Fibroblast of the aortic adventitia (primary cell): ENCODE measurements at places on chromosomes 2 and 18.
A peak's percentile ranks its signal among the peaks of the same experiment; 100 is the strongest.

- DNase-seq, result no peak
Measured at GRCh38 chr2:44655401-44655864, 286.1 kb upstream of the SIX3 start.

- DNase-seq, result no peak
Measured at GRCh38 chr18:52227536-52227935, 112.5 kb upstream of the DCC start.

DNA sequence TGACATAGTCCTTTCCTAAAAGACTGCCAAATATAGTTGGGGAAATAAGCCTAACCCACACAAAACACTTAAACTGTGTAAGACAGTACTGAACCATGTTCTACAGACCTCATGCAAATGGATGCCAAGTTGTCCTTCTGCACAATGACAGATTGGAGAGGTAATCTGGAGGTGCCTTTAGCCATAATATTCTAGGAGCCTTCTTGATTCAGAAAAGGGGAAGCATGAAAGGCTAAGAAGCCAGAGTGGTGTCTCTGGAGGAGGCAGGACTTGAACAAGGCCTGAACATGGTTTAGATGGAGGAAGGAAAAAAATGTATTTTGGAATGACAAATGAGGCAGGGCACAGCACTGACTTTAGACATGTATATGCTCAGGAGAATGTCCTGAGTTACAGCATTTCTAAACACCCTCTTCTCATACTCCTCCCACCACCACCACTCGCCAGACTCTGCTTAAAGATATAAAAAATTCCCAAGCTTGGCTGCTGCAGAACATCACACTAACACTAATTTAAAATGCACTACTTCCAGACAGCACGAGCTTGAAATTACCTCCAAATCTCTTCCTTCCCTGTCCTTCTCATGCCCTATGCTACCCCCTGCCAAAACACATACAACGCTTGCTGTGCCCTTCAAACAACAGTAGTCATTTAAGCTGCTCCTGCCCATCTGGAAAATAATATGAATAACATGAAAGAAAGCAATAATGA lies 110.4 kb downstream of the ANKRD44 start:
- no peak for DNase-seq

DNA sequence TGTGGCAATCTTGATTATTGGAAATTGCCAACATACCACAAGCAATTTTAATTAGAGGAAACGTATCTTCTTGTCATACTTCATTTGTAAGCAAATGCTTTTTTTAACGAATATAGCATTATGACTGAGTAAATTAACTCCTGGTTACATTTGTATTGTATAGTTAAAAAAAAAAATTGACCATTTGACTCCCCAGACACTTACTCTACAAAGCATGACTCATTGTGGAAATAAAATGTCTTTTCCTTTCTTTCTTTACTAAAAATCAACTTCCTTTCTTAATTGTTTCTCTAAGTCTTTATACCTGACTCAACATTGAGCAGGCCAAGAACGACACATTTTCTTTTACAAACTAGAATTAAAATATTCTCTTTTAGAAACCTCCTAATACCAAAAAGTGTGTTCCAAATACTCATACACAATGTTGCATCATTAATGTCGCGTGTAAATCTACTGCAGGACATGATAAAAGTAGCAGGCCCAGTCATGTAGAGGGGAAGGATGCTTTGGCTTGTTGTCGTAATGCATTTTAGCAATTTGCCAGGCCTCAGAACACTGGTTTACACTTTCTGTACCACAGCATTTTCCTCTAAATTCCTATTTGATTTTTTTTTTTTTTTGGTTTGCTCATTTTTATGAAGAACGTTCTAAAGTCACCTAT lies 349.6 kb upstream of the KCNH7 start:
- DNase-seq, result peak; percentile 4

- DNase-seq, result no peak
Measured at GRCh38 chr2:16161768-16162490, 221.6 kb downstream of the MYCN start.

DNA sequence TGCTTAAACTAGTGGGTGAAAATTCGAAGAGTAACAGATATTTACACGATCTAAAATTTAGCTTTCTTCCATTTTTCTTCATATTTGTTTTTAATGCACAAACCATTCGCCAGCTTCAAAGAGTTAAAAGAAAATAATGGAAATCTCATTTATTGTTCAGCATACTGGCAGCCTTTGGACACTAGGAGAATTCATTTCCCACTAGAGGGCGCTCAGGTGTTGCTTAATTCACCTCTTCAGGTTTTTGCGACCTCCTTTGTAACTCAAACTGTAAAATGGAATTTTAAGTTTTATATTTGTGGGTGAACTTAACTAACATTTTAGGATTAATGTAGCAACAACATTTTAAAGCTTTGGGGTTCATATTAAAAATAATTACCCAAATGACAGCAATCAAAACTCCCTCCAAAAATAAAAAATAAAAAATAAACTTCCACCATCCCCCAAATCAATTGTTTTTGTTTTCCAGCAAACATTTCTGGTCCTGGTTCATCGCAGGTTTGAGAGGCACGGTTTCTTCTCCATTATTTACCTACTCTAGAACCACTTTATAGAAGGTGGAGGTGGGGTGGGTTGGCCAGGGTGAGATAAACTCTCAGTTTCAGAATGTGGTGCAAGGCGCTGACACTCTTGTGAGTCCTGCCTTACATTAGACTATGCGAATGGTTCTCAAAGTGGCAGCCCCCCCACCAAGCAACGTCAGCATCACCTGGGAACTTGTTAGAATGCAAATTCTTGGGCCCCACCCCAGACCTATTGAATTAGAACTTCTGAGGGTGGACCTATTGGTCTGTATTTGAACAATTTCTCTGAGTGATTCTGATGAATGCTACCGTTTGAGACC lies 24.7 kb upstream of the PNPT1 start:
- peak; percentile 88 for DNase-seq

GRCh38 chr2:196101325-196101991 lies 32.8 kb upstream of the DNAH7 start:
- DNase-seq, result peak; percentile 87
